ENCODE measurements at places on chromosomes 3 and 15. TPM values are rescaled to one million over a fixed set of nuclear protein-coding genes. Genes with fewer than 3 reads are reported as not detected.
A peak's percentile ranks its signal among the peaks of the same experiment; 100 is the strongest.

DNA sequence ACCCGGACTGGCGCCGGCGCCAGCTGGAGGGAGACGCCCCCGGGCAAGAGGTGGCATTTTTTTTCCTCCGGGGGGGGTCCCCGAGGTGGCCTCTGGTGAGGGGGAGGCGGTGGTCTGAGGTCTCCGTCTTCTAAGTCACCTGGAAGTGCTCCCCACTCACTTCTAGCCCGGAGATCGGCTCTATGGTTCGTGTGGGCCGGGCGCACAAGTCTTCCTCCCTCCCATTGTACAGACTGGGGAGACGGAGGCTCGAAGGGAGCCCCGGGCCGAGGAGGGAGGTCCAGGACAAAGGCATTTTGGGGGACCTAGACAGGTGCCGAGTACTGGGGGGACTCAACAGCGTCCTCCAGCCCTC lies 4.4 kb downstream of the GATA2 start:
- H3K4me3 ChIP-seq: peak overlapping the region; percentile 44
- H3K27ac ChIP-seq: no peak overlapping the region
- H3K4me1 ChIP-seq: peaks cover 29% of the 10 kb centered on the region
- peaks cover 69% of the 10 kb centered on the region for H3K27me3 ChIP-seq

DNA sequence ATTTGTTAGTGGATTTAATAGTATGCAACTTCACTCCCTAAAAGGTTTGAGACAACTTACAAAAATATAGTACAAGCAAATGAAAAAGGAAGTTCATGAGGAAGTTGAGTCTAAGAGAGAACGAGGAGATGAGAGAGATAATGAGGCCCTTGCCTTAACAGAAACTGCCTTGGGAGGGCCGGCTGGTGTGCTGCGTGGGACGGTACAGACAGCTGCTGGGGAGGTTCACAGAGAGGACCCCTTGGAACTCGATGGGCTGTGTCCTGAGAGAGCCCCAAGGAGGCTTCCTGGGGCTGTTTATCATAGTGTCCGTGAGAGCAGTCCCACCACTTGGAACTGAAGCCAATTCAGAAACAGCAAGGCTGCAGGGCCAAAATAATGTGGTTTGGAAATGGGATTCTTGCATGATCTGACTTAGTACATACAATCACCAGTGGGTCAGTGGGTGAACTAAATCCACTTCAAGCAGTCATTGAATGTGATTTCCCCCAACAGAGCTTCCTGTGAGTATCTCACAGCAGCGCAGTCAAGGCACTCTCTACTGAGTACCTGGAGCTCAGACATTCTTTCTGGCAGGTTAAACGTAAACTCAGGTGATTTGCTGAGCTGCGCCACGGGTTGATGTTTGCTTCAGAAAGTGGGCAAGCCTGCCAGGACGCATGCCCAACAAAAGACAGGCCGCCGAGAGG lies 90.8 kb downstream of the CRTC3 start:
- peak overlapping the region; percentile 49 for H3K27ac ChIP-seq
- DNase-seq: peak; percentile 54
- H3K4me3 ChIP-seq: no peak overlapping the region
- H3K4me1 ChIP-seq: peaks cover 24% of the 10 kb centered on the region

DNA sequence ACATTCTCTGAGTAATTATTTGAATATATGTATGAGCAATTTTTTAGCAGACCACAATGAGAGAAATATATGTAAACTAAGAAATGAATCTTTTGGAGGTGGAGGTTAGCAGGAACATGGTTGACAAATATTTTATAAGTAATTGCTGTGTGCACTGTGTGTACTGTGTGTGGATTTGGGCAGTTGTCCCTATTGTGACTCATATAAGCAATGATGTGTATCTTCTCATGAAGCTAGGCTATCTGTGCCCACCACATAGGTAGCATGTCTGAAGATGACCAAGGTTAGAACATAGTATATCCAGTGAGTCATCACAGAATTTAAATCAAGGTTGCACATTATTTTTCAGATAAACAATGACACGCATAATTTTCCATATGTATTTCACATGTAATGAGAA lies 713.9 kb upstream of the GBE1 start:
- H3K4me1 ChIP-seq: no peaks in the 10 kb centered on the region
- no peak for DNase-seq
- H3K4me3 ChIP-seq: no peak overlapping the region
- no peaks in the 10 kb centered on the region for H3K27me3 ChIP-seq

- H3K27ac ChIP-seq: no peak overlapping the region
- no peaks in the 10 kb centered on the region for H3K36me3 ChIP-seq
- H3K4me1 ChIP-seq: peaks cover 9% of the 10 kb centered on the region
Measured at GRCh38 chr15:101067660-101068522, 148.7 kb downstream of the LRRK1 start.

- no peaks in the 10 kb centered on the region for H3K36me3 ChIP-seq
- no peaks in the 10 kb centered on the region for H3K27me3 ChIP-seq
- no peak for DNase-seq
- H3K4me3 ChIP-seq: no peak overlapping the region
- no peak overlapping the region for H3K27ac ChIP-seq
Measured at GRCh38 chr3:30720586-30721313, 114.3 kb downstream of the TGFBR2 start.

DNA sequence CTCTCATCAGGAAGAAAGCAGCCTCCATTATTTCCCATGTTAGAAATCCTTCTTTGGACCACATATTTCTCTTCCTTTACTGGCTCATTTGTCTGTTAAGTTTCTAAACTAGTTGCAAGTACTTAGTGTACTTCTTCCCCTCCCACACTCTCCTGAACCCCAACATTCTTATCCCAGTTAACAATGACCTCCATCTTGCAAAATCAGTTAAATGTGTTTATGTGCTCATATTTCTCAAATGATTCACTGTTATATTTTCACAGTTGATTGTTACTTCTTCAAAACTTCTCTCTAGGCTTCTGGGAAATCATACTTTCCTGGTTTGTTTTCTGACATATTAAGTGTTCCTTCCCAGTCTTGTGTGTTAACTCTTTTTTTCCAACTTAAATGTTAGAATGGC lies 856.9 kb downstream of the EPHA3 start:
- no peak for DNase-seq
- H3K36me3 ChIP-seq: no peaks in the 10 kb centered on the region
- no peak overlapping the region for H3K27ac ChIP-seq
- no peak overlapping the region for H3K4me3 ChIP-seq
- H3K4me1 ChIP-seq: no peaks in the 10 kb centered on the region
- no peaks in the 10 kb centered on the region for H3K27me3 ChIP-seq

DNA sequence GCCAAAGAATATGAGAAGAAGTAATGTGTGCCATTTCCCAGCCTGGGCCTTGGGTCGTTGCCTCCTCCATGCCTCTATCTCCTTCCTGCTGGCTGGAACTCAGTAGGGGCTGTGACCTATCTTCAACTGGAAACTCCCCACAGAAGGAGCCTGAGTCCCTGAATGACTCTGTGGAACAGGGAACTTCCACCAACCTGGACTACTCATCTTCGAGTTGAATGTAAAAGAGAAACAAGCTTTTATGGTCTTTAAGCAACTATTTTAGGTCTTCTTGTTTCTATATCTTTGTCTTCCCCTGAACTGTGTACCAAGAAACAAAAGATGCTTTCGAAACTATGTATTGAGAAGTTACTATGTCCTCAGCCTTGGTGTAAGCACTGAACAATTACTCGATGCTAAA lies 355.3 kb upstream of the NR2F2 start:
- no peak for DNase-seq
- no peak overlapping the region for H3K27ac ChIP-seq
- no peaks in the 10 kb centered on the region for H3K36me3 ChIP-seq
- H3K4me1 ChIP-seq: no peaks in the 10 kb centered on the region
- H3K4me3 ChIP-seq: no peak overlapping the region

- H3K36me3 ChIP-seq: no peaks in the 10 kb centered on the region
- H3K27me3 ChIP-seq: peaks cover 8% of the 10 kb centered on the region
- H3K4me1 ChIP-seq: no peaks in the 10 kb centered on the region
- no peak for DNase-seq
- no peak overlapping the region for H3K27ac ChIP-seq
Measured at GRCh38 chr3:100540791-100541334, 48.4 kb downstream of the TMEM45A start.

- H3K27me3 ChIP-seq: no peaks in the 10 kb centered on the region
- no peak for DNase-seq
- no peak overlapping the region for H3K27ac ChIP-seq
- no peak overlapping the region for H3K4me3 ChIP-seq
- H3K4me1 ChIP-seq: peaks cover 3% of the 10 kb centered on the region
Measured at GRCh38 chr15:85094685-85095084, 113.0 kb downstream of the PDE8A start.

- H3K36me3 ChIP-seq: no peaks in the 10 kb centered on the region
- DNase-seq: no peak
- H3K4me1 ChIP-seq: peaks cover 24% of the 10 kb centered on the region
- no peak overlapping the region for H3K27ac ChIP-seq
Measured at GRCh38 chr15:75153565-75154276, 48.0 kb upstream of the C15orf39 start.

- no peak overlapping the region for H3K27ac ChIP-seq
- DNase-seq: no peak
- H3K27me3 ChIP-seq: peaks cover 7% of the 10 kb centered on the region
Measured at GRCh38 chr3:29852767-29853166, 571.9 kb downstream of the RBMS3 start.

GRCh38 chr3:50122661-50123391 lies 32.3 kb upstream of the SEMA3F start:
- no peak for DNase-seq
- peaks cover 11% of the 10 kb centered on the region for H3K36me3 ChIP-seq
- no peak overlapping the region for H3K4me3 ChIP-seq
- no peak overlapping the region for H3K27ac ChIP-seq

DNA sequence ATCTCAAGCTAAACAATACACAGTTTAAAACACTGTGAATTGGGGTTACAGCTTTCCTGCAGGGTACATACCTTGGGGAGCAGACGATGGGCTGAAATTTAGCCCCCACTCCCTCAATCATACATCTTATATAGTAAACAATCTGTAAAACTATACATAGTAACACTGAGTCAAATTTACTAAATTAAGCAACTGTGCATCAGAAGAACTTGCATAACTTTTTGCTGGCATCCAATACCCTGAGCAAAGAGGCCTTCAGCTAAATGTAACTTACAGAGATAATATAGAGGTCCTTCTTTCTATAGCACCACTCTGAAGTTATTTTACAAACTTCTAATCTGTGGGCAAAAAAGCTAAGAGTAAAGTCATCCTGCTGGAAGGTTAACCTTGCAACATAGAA lies 603.6 kb upstream of the TGFBR2 start:
- no peaks in the 10 kb centered on the region for H3K27me3 ChIP-seq
- H3K4me1 ChIP-seq: peaks cover 7% of the 10 kb centered on the region

DNA sequence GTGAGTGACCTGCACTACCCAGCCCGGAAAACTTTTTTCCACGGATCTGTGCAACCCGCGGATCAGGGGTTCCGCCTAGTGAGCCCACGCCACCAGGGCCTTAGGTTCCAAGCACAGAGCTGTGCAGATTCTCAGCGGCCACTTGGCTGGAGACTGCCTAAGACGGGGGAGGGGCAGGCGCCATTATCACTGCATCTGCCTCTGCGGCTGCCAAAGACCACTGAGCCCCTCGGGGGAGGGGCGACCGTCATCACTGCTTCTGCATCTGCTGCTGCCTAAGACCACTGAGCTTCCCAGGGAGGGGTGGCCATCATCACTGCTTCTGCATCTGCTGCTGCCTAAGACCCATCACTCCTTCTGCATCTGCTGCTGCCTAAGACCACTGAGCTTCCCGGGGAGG lies 460.2 kb downstream of the OCA2 start:
- no peaks in the 10 kb centered on the region for H3K4me1 ChIP-seq
- H3K27me3 ChIP-seq: no peaks in the 10 kb centered on the region
- DNase-seq: no peak
- no peak overlapping the region for H3K4me3 ChIP-seq
- no peak overlapping the region for H3K27ac ChIP-seq

DNA sequence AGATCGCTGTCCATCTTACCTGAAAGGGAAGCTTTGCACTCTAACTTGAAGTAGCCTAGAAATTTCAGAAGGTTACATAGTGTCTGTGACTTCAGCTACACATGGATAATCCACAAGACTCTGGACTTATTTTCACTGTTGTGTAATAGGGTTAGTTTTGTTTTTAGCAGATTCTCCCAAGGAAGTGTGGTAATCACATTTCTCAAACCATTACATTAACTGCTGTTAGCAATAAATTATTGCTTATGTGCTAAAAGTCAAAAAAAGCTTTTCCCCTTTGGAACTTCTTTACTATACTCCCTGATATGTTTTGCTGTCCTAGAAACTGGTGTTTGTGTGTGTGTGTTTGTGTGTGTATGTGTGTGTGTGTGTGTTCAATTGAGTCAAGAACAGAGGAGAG lies 351.8 kb upstream of the TPRG1 start:
- no peaks in the 10 kb centered on the region for H3K27me3 ChIP-seq
- no peak for DNase-seq
- no peaks in the 10 kb centered on the region for H3K4me1 ChIP-seq
- H3K4me3 ChIP-seq: no peak overlapping the region
- no peaks in the 10 kb centered on the region for H3K36me3 ChIP-seq
- no peak overlapping the region for H3K27ac ChIP-seq

- peaks cover 2% of the 10 kb centered on the region for H3K36me3 ChIP-seq
- no peak overlapping the region for H3K27ac ChIP-seq
- H3K4me3 ChIP-seq: no peak overlapping the region
- H3K4me1 ChIP-seq: no peaks in the 10 kb centered on the region
- H3K27me3 ChIP-seq: peaks cover 16% of the 10 kb centered on the region
Measured at GRCh38 chr15:61582092-61582491, 353.0 kb upstream of the RORA start.

DNA sequence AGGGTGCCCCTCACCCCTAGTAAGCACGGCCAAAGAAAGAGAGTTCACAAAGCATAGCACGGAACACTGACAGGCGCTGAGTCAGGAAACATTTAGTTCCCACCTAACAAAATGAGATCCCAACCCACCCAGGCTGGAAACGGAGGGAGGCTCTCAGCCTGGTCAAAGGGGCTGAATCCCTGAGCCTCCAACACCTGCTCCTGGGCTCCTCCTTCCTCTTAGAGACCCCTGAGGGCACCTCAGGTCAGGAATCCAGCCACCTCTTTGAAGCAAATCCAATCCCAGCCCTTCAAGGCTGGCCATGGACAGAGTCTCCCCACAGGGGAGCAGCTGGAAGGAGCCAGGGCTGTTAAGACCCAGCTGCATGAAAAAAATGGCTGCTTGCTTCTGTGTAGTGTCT lies 154.4 kb upstream of the HES1 start:
- no peak overlapping the region for H3K27ac ChIP-seq
- no peaks in the 10 kb centered on the region for H3K36me3 ChIP-seq
- H3K27me3 ChIP-seq: peaks cover 4% of the 10 kb centered on the region
- no peak for DNase-seq

- peaks cover 9% of the 10 kb centered on the region for H3K27me3 ChIP-seq
- no peak for DNase-seq
- H3K4me1 ChIP-seq: no peaks in the 10 kb centered on the region
- H3K27ac ChIP-seq: no peak overlapping the region
Measured at GRCh38 chr15:68897016-68897415, 33.3 kb upstream of the SPESP1 start.

DNA sequence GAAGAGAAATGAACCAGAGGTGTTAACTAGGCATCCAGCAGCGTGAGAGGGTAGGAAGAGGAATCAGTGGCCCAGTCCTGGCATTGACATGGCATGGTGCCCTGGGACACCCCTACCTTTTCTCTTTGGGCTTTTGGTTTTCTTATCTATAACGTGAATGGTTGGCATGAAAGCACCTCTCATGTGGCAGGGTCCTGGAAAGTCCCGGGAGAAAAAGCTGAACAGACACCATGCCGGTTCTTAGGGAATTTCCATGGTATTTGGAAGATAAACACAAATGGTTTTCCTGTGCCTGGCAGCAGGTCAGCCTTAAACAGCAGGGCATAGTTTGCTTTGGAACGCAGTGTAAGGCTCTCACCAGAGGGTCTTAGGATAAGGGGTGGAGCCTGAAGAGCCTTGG lies 15.4 kb downstream of the ARNT2 start:
- DNase-seq: no peak
- H3K4me3 ChIP-seq: no peak overlapping the region
- H3K27me3 ChIP-seq: peaks cover 12% of the 10 kb centered on the region

The HTR3E gene
- total RNA-seq: not detected

The BCHE gene
- total RNA-seq: not detected

The LSAMP gene
- not detected for total RNA-seq

The CTDSPL gene
- 1.7 TPM for total RNA-seq

The CCR8 gene
- 0.34 TPM for total RNA-seq

The ROPN1 gene
- total RNA-seq: not detected
